ENCODE measurements at places on chromosomes 7 and 10. TPM values are rescaled to one million over a fixed set of nuclear protein-coding genes. Genes with fewer than 3 reads are reported as not detected.

Gene CLDN12
- total RNA-seq, result 66.2 TPM

Gene GPR22
- 1.1 TPM for total RNA-seq

Gene JAKMIP3
- 0.11 TPM for total RNA-seq

Gene SFTPA1
- under 0.01 TPM for total RNA-seq

Gene PKD2L1
- under 0.01 TPM for total RNA-seq

Gene NPSR1
- not detected for total RNA-seq

Gene ZNF32
- 29.9 TPM for total RNA-seq

Gene TNS3
- total RNA-seq, result 38.6 TPM

Gene IRF5
- 0.37 TPM for total RNA-seq

Gene TUBAL3
- not detected for total RNA-seq

Gene FLNC
- 286 TPM for total RNA-seq

Gene STEAP1B
- total RNA-seq, result 23.6 TPM

Gene SLC18A3
- not detected for total RNA-seq

Gene PRKAG2
- total RNA-seq, result 6.4 TPM

Gene PIK3CG
- not detected for total RNA-seq

Gene NYAP1
- total RNA-seq, result 1.2 TPM

Gene PNLIPRP2
- not detected for total RNA-seq
